NCI-H1417 (cell line): ENCODE measurements at places on chromosomes 2 and 18.
A peak's percentile ranks its signal among the peaks of the same experiment; 100 is the strongest.

- DNase-seq: no peak
Observed at GRCh38 chr2:69939722-69940121, 21.7 kb downstream of the ASPRV1 start.

- no peak for DNase-seq
Observed at GRCh38 chr18:2970772-2971659, 41.9 kb downstream of the LPIN2 start.

GRCh38 chr2:160402501-160402900, 91.1 kb downstream of the RBMS1 start:
- DNase-seq: no peak

DNA sequence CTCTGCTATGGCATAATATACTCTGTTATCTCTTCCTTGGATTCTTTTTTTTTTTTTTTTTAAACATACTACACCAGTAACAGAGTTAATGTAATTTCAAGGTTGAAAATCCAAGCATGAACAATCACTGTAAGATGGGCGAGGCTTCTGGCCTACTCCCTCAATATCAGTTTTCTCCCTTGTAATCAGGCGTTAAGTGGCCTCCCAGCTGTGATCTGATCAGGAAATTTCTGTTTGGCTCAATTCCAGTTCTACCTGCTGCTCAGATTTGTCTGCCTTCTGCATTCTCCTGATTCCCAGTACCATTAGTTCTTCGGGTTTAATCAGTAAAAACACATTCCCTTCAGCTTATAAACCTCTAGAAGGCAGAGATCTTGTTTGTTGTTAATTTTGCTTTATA, 18.6 kb downstream of the PRKD3 start:
- peak; percentile 62 for DNase-seq

- no peak for DNase-seq
Observed at GRCh38 chr2:126850940-126851339, 47.8 kb upstream of the TEX51 start.

GRCh38 chr18:567122-567521, 13.1 kb upstream of the CETN1 start:
- no peak for DNase-seq
